Heart right ventricle (tissue), 16 donors: ENCODE measurements at places on chromosomes 16 and 17. TPM values are rescaled to one million over a fixed set of nuclear protein-coding genes. Genes with fewer than 3 reads are reported as not detected.

DNA sequence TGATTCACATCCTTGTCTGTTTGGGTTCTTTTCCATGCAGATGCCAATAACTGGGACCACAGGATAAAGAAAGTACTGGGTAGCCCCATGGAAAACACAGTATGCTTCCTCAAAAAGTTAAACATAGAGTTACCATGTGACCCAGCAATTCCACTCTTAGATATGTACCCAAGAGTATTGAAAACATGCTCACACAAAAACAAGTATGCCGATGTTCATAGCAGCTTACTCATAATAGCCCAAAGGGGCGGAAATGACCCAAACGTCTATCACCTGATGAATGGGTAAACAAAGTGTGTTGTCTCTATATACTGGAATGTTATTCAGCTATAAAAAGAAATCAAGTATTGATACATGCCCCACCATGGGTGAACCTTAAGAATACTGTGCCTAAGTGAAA lies 55.4 kb downstream of the CYB5B start:
- no peak overlapping the region for H3K4me3 ChIP-seq
- peaks cover 27% of the 10 kb centered on the region for H3K4me1 ChIP-seq
- H3K36me3 ChIP-seq = no peaks in the 10 kb centered on the region
- H3K27ac ChIP-seq = no peak overlapping the region

DNA sequence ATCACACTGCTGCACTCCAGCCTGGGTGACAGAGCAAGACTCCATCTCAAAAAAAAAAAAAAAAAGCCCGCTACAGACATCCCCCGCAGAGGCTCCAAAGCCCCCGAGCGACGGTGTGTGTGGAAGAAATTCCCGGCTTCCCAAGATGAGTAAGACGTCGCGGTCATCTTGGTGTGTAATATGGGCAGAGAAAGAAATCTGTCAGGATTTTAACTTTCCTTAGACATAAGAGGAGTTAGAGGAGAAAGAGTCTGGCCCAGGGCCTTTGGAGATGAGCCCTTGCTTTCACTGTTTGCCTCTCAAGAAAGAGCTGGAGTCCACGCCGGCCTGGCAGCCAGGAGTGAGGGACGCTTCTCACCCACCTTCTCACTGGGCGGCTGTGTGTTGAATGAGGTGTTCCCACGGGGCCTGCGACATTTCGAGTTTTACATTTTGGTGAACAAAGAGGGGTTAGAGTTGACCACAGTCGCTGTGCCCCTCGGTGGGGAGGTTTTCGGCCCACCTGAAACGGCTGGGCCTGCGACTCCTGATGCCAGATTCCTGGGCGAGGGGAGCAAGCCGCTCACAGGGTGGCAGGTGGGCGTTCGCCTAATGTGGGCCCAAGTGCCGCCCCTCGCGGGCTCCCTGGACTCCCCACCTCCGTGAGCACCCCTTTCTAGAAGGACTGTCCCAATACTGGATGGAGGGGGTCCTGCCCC lies 17.9 kb downstream of the C1QTNF1 start:
- H3K27ac ChIP-seq = no peak overlapping the region
- peaks cover 16% of the 10 kb centered on the region for H3K4me1 ChIP-seq
- no peak overlapping the region for H3K4me3 ChIP-seq

CMTM1 gene
- 0.61 TPM for total RNA-seq

TP53TG3C gene
- not detected for total RNA-seq
